ENCODE measurements at places on chromosomes 13 and 19.

DNA sequence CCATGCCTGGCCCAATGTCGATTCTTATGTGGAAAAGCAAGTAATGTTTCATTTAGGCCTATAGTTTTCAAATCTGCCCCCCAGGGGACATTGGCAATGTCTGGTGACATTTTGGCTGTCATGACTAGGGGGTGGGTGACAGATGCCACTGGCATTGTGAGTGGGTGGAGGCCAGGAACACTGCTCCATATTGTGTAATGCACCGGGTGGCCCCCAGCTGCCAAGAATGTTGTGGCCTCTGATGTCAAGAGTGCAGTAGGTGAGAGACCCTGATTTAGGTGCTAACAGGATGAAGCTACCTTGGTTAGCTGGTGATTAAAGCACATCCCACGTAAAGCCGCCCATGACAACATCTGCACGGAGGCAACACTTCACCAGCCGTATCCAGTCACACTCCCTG lies 10.8 kb downstream of the C19orf44 start:
- no peak for DNase-seq

- no peak for DNase-seq
Measured at GRCh38 chr13:59210543-59210942, 953.2 kb downstream of the DIAPH3 start.

- DNase-seq = no peak
Measured at GRCh38 chr13:24301911-24302310, 7.5 kb upstream of the C1QTNF9 start.

- DNase-seq = no peak
Measured at GRCh38 chr19:32857584-32857983, 12.0 kb downstream of the SLC7A9 start.

DNA sequence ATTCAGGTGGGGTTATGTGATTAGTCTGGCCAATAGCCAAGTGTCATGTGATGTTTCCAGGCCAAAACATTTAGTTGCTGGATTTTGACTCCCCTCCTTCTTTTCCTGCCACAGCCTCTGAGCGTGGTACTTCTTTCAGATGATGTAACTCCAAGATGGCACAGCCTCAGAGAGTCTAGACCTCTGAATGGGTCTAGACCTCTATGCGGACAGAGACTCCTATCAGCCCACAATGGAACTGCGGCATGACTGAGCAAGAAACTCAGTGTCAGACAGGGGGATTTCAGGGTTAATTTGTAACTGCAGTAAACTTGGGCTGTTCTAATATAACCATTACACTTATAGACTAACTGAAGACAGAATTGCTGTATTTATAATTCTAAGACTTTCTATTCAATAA lies 42.6 kb upstream of the ZDHHC20 start:
- DNase-seq = no peak

DNA sequence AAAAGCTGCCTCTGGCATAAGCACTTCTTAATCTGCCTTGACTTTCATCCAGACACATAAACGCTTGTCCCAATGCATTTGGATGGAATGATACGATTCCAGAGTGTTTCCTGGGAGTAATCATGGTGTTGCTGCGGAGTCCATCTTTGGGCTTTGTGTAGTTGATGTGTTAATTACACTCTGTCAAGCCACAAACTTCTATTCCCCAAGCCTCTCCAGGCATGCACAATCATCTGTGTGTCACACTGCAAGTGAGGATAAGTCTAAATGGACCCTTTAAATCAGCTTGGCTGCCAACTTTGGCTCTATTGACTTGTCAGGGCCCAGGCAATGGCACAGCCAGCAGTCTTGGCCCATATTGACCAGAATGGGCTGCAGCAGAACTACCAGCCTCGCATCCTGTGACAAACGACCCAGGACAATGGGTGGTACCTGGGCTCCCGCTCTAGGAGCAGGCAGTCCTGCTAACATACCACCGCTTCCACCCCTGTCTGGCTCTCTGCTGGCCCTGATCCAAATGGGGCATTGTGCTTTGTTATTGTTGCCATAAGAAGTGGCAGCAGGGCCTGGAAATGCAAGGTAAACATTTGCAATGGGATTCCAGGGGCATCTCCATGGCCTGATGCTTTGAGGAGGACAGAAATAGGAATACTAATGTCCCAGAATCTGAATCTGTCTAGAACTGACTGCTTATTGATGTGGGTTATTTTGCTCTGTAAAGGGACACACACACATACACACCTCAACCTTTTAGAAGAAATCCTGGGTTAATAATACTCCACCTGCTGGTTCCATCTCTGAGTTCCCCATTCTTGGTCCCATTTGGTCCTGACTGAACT lies 127.2 kb downstream of the DNAJC15 start:
- DNase-seq = peak; percentile 71

Data from NCI-H345 (cell line).